Fibroblast of gingiva (primary cell): ENCODE measurements at places on chromosomes 1 and 21.

GRCh38 chr1:41378999-41379737 is 17.9 kb downstream of the FOXO6 start:
- no peak for DNase-seq

DNA sequence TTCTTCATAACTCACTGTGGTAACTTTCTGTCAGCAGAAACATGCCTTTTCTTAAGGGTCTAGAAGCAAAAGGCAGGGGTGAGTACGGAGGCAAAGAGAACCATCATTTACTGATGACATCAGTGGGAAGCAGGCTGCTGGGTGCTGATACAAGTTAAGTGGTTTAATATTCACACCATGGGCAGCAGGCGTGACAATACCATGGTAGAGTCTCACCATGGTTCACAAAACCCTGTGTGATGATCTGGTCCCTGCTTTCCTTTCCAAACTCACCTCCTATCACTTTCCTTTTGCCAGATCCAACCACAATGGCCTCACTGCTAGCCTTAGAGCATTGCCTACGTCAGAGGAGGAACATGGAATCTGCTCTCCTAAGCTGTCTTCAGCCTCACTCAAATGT is 8.7 kb downstream of the MAB21L3 start:
- no peak for DNase-seq

DNA sequence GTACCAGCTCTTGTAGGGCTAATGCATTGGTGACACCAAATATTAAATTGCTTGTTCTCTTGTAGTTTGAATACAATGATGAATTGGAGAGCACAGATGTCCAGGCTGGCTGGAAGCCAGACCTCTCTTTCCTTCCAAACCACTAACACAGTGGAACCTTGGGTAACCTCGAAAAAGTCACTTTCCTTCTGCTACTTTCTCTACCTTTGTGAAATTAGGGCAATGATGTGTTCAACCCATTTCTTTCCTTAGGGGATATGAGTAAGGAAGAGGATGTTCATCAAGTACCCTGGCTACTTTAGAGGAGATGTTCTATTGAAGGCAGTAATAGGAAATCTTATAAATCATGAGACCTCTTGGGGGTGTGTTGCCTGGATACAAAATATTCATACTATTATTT is 55.7 kb downstream of the XCL2 start:
- DNase-seq = peak; percentile 69

DNA sequence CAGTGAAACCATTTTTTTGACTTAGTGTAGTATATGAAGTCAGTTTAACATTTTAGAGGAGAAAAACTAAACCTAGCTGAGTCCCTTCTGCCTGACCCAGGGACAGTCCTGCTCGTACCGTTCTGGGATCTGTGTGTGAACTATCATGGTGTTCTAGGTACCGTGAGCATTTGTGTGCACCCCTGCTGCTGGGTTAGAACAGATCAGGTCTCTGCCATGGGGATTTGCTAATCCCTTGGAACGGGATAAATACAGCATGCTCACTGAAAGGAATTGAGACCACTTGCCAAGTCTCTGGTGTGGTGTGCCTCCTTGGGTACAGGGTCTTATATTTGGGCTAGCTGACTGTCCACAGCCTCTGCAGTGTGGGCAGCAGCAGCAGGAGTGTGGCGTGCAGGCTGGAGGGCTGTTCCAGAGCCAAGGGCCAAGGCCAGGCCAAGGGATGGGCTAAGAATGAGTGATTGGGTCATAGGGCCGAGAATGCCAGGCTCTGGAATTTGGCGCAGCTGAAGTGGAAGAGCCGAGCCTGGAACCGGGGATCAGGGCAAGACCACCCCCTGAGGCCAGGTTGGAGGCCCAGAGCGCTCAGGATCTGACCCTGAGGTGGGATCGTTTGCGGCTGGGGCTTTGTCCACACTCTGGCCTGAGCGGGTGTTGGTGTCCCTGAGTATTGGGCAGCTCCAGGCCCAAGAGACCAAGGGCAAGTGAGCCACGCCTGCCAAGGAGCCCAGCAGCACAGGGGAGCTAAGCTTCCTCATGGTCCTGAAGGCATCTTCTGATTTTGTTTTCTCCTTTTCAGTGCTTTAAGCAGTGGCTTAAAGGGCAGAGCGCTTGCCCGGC is 66.3 kb downstream of the VPS26C start:
- DNase-seq = no peak

DNA sequence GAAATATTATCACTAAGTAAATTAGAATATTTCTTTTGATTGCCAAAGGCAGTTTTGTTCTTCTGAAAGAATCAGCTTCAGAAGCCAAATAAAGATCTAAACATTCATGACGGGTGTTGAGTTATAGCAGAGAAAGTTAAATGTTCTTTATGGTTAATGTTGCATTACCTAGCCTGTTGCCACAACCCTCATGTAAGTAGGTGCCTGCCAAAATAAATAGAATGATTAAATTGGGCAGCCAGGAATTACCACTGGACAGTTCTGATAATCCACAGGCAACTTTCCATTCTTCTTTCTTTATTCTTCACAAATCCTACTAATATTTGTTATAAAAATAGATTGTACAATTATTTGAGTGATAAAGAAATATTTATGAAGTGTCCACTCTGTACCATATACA is 217.9 kb upstream of the NRIP1 start:
- DNase-seq = no peak

- no peak for DNase-seq
Measured at GRCh38 chr21:41431788-41432548, 5.9 kb downstream of the MX1 start.

- DNase-seq = no peak
Measured at GRCh38 chr1:56416495-56416894, 162.9 kb downstream of the PLPP3 start.

- peak; percentile 56 for DNase-seq
Measured at GRCh38 chr1:59041646-59042277, 255.1 kb upstream of the FGGY start.

DNA sequence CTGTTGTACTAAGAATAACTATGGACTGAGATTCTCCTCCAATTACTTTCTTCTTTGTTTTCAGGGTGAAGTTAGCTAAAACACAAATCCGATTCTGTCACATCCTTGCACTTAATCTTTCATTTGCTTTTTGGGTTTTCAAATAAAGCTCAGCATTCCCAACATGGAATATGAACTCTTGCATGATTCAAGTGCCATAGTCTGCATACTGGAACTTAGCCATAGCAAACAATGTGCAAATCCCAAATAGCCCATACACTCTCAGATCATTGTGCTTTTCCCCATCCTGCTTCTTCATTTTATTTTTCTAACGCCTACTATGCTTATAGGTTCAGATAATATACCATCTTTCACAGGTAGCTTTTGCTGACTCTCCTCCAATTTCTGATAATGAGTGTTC is 455.8 kb upstream of the PRMT6 start:
- DNase-seq = peak; percentile 26

DNA sequence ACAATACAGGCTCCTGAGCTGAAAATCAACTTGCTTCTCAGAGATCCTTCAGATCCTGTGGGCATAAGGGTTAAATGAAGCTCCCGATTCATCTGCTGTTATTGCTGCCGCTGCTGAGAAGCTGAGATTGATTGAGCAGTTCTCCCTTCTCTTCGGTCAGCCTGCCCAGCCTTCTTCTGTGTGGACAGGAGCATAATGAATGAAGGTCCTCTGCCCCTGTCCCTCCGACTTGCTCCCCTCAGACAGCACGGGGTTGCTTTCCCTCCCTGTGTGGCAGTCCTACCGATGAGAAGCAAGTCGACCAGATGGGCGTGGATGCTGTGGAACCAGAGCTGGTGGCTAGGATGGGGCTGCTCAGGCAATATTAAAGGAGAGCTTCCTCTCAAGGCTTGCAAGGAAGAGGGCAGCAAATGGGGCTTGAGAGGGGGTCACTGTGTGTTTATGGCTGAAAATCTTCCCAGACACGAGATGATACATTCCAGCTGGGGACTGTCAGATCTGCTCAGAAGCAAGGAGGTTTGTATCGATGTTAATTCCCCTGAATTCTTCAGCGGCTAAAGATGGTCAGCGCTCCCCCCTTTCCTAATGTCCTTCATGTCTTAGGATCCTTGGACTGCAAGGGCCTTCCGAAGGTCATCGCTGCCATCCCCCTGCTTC is 63.9 kb upstream of the GOLT1A start:
- no peak for DNase-seq
